SK-N-MC (cell line): ENCODE measurements at places on chromosomes 3 and 15.

DNA sequence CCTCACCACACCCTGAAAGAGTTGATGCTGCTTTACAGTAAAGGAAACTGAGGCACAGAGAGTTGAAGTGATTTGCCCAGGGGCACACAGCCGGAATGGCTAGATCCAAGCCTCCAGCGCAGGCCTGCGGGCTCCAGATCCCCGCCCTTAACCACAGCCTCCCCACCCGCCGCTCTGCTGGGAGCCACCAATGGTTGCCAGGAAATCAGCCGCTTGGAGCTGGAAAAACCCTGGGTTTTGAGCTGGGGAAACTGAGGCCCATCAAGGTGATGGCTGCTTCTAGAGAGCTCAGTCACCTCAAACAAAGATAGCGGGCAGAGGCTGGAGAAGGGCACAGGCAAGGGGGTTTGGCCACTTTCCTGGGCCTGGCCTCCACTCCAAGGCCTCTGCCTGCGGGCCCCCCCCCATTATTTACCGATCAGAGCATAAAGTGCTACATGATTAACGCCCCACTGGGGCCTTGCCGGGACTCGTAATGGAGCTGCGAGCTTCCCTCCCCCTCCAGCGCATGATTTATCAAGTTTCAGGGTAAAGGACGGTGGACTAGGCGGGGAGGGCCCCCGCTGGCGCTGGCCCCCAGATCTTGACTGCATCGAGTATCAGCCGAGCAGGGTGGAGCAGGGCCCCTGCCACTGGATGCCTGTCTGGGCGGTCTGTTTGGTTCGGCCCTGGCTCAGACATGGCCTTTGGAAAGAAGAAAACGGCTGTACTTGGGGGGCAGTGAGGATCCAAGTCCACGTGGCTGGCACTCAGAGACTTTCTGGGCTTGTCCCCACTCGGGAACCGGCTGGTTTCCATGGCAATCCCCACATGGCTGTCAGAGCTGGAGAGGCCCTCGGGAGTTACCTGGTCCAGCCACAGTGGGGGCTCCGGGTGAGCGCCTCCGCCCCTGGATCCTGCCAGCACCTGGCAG, 9.1 kb downstream of the PLXND1 start:
- DNase-seq = no peak

GRCh38 chr3:41137686-41138111, 61.6 kb upstream of the CTNNB1 start:
- no peak for DNase-seq

- DNase-seq = no peak
Observed at GRCh38 chr3:46899151-46900006, 21.9 kb downstream of the PTH1R start.

DNA sequence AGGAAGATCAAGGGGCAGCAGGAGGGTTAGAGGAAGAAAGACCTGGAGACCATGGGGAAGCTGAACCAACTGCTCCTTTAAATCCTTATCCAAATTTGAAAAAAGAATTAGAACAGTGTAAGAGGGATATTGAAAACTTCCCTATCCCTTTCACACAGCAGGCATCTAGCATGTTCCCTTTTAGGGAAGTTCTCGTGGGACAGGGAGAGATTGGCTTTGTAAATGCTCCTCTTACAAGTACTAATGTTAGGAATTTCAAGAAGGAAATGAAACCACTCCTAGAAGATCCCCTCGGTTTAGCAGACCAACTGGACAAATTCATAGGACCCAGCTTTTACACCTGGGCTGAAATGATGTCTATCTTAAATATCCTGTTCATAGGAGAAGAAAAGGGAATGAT, 41.5 kb downstream of the PPCDC start:
- no peak for DNase-seq

DNA sequence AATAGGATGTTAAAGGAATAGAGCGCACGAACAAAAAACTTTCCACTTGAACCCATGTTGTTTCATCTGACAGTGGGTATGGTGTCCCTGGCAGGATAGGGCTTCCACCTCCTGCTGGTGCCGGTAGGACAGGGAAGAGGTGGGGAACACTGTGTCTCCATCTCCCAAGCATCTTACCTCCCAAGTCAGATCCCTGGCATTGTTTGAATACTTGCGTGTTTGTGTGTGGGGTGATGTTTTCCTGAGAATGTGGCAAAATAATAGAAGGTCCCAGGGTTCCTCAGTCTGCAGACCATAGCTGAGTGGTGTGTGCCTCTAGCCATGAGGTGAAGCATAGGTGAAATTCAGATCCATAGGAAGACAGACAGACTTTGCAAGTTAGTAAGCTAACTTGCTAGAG, 119.4 kb downstream of the IGF1R start:
- no peak for DNase-seq

DNA sequence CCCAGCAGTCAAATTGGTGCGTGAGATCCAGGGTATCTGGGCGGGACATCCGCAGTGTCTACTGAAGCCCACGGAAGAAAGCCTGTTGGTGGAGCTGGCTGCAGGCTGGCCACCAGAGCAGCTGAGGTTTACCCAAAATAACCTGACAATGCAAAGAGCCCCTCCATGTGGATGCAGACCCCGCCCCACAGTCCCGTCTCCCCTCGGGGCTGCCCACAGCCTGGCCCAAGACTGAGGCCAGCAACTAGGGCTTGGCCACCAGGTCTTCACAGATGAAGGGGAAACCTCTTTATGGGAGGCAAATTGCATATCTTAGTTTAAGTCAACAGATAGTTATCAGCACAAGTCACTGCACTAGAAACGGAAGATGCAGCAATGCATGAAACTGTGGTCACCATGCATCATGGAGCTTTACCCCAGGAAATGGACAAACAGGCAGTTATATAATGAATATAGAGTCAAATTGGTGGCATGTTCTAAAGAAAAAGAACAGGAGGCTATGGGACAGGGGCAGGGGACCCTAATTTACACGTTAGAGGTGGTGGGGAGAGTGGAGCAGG, 86.3 kb downstream of the ARNT2 start:
- DNase-seq = no peak

GRCh38 chr3:173096994-173097785, 43.8 kb downstream of the SPATA16 start:
- DNase-seq = no peak

- no peak for DNase-seq
Observed at GRCh38 chr3:24119321-24119751, 174.2 kb downstream of the NR1D2 start.

DNA sequence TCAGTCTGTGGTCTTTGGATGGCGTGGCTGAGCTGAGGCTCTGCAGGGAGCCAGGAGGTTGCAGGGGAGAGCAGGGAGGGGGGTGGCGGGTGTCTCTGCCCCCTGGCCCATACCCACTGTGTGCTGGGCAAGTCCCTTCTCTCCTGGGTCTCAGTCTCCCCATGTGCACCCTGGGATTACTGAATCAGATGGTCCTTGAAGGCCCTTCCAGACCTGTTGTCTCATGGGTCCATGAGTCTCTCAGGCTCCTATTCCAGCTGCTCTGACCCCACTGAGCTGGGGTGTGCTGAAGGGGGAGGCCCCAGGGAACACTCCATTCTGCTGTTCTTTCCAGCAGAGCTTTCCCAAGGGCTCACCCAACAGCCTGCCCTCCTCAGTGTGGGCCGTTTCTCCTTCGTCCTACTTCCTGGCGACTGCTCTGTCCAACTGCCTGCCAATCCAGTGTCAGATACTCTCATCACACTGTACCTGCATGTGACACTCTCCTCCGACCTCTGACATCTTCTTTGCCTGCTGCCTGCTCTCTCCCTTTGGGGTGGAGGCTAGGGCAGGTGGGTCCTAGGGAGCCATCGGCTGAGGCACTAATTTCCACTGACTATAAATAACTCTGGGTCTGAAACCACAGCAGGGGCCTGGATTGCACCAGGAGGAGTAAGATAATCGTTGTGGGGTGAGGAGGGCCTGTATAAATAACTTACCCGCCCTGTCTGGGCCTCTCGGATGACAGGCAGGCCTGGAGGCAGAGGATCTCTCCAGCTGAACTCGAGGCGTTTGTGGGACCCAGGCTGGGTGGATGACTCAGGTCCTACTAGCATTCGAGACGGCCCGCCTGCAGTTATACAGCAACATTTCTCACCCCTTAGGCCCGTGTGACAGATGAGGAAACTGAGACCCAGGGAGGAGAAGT, 67.1 kb downstream of the ATP2B2 start:
- DNase-seq = no peak

DNA sequence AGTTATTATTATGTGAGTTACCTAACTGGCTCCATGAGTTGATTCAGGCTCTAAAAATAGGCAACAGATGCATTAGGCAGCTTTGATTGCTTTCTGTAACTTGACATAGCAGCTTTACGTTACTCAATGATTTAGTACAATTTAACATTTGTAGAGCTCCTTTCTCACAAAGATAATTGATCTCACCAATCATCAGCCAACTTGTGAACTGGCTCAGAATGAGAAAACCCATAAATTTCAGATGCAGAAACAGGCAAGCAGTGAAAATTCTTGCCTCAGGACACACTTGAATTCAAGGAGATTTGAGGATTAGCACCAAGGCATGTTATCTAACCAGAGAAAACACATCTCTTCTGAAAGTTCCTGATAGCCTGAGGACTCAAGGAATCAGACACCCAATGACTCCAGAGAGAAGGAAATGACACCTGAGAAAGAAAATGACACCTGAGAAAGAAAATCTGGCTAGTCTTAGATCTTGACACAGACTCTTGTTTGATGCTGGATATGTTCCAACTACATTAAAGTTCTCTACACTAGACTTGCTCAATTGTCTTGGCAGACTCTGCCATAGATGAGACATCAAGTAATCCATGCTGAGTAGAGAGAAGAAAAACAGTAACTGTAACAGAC, 315.1 kb upstream of the CBLB start:
- peak; percentile 84 for DNase-seq

GRCh38 chr15:47857776-47858167, 140.5 kb downstream of the SEMA6D start:
- DNase-seq = no peak

- DNase-seq = no peak
Observed at GRCh38 chr3:61606196-61606595, 44.8 kb downstream of the PTPRG start.

DNA sequence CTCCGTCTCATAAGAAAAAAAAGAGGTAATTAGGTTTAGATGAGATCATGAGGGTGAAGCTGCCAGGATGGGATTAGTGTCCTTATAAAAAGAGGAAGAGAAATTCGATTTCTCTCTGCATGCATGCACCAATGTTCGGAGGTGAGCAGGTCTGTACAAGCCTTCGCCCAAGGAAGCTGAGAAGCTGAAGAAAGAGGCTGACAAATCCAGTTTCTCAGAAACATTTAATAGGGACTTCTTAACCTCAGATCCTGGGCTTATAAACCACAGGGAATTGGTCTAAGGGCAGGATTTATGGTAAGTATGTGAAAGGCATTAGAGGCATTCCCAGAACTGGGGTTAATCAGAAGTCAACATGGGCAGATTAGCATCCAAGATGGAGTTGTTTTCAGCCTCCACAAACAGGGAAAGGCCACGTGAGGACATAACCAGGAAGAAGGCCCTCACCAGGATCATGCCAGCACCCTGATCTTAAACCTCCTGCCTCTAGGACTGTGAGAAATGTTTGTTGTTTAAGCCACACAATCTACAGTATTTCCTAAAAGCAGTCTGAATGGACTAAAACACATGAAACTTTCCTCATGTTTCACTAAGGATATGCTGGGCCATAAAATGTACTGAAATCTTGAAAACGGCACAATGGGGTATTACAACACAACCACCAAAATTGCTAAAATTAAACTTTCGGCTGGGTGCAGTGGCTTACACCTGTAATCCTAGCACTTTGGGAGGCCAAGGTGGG, 11.3 kb downstream of the SHISA5 start:
- no peak for DNase-seq

- DNase-seq = no peak
Observed at GRCh38 chr15:95972041-95972553, 358.4 kb upstream of the NR2F2 start.

GRCh38 chr3:9179826-9180763, 69.4 kb downstream of the SRGAP3 start:
- DNase-seq = no peak

GRCh38 chr15:25739687-25740121, 123.4 kb downstream of the ATP10A start:
- no peak for DNase-seq

DNA sequence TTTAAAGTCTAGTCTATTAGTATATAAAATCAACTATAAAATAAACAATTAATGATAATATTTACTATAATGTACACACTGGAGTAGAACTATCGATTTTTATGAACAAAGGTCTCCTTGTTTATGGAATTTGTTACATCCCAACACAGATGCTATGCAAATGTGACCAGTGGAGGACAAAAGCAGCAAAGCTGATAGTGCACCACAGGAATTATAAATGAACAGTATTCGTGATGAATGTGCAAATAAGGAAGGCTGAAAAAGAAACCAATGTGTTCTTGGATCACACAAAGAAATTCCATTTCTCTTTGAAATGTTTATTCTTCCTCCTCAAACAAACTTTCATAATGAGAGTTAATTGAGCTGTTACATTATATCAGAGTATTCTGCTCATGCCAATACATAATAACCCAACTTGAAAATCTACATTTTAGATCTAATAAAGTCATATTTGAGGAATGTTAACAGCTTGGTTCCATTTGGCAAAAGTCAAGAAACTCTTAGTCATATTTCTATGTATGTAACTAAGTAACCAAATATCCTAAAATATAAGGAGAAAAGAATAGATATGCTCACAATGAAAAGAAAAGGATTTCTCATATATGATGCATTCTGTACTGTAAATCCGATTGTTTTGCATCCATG, 79.3 kb downstream of the NEK10 start:
- DNase-seq = no peak

- no peak for DNase-seq
Observed at GRCh38 chr3:64257100-64257755, 32.0 kb upstream of the PRICKLE2 start.

- DNase-seq = no peak
Observed at GRCh38 chr3:122714273-122714672, 33.6 kb downstream of the PARP14 start.

DNA sequence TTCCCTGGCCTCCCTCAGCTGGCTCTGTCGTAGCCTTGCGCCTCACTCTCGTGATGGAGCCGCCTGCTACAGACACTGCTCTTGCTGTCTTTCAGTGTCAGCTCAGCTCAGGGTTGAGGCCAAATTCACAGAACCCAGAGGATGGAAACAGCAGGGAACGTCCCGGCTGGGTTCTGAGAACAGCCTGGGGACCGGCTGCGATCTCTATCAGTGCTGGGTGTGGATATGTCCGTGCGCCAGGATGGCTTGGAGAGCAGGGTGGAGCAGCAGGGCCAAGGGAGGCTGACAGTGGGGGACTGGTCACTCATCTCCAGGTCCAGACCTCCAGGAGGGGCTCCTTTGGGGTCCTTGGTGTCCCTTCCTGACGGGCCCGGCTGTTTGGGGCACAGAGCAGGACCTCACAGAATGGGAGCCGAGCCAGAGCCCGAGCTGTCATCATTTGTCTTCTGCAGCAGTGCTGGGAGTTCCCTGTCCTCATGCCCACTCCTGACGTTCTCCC, 18.4 kb downstream of the KLF15 start:
- no peak for DNase-seq
